Dermis microvascular lymphatic vessel endothelial cell (primary cell): ENCODE measurements at places on chromosomes 6 and 20.

DNA sequence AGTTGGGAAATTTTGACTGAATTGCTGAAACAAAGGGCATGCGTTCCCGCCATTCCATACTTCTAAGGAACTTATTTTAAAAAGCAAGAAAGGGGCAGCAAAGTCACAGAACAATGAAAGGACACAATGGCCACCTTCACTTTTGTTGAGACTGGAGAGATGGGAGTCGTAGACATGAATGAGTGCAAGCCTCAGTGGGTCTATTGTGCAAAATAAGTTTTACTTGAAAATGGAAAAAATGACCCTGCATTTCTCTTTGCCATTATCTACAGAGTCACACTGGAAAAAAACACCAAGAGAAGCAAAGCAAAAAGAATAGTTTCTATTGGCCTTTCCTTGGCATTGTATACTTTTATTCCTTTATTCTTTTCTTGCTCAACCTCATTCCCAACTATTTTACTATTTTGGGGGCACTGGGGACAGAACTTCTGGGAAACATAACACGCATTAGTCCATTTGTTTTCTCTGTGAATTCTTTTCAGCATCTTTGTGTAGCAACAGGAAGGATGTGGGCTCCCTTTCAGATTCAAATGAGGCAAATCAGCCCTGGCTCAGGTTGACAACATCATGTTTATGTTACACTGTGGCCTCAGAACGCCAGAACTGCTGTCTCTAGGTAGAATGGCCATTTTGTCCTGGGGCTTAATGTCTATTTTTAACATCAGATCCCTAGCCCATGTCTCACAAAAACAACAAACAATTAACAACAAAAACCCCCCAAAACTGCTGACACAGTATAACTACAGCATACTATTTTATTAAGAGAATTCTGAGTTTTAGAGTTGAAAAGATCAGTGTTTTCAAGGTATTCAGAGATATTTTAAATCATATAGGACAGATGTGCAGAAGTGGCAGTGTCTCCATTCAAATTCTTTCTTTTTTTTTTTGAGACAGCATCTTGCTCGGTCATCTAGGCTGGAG lies 122.2 kb downstream of the FYN start:
- peak; percentile 79 for DNase-seq

- DNase-seq = no peak
Observed at GRCh38 chr6:134345789-134346188, 27.9 kb upstream of the SGK1 start.

GRCh38 chr20:23540624-23541023 lies 27.7 kb downstream of the CST9L start:
- no peak for DNase-seq

DNA sequence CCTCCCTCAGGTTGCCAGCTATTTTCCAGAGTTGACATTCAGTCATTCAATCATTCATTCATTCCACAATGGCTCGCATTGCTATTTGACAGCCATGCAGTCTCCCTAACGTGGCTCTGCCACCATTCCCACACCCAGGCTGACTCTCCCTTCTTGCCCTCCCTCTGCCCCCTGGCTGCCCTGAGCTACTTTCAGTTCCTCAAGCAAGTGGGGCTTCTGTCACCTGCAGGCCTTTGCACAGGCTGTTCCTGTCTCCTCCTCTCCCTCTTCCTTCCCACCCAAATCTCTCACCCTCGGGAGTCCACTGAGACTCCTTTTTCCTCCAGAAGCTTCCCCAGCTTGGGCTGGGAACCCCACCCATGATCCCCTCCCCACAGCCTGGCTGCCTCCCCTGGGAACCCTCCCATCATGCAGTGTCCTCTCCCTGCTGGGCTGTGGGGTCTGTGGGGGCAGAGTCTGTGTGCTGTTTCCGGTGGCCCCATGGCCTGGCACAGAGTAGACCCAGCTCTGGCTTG lies 2.6 kb downstream of the PACSIN1 start:
- no peak for DNase-seq

- DNase-seq = no peak
Observed at GRCh38 chr20:35059612-35060011, 33.0 kb downstream of the TRPC4AP start.

- peak; percentile 41 for DNase-seq
Observed at GRCh38 chr6:36129941-36130666, at the start of gene MAPK13. Gene MAPK13, plus strand, starts transcription at chr6:36130513. Its CDS starts 70 bp downstream, at chr6:36130583.

- peak; percentile 89 for DNase-seq
Observed at GRCh38 chr6:148441454-148441911, 98.8 kb downstream of the SASH1 start.

DNA sequence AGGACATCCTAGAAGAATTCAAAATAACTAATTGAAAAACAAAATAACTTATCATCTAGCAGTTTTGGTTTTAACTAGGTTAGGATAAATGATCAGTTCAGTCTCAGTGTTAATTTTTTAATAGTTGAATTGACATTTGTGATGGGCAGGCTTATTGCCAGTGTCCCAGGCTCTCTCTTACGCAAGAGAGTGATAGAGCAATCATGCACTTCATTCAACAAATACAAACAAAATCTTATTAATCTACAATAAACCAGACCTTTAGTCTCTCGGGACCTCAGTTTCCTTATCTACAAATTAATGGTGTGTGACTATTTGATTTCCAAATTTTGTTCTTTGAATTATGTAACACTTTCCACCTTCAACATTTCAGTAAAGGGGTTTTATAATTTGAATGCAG lies 385.9 kb upstream of the JAG1 start:
- no peak for DNase-seq

GRCh38 chr20:59895908-59896307 lies 37.5 kb downstream of the SYCP2 start:
- DNase-seq = no peak

GRCh38 chr6:137681445-137682009 lies 185.5 kb upstream of the TNFAIP3 start:
- no peak for DNase-seq

- no peak for DNase-seq
Observed at GRCh38 chr6:35068206-35068605, 72.9 kb downstream of the TCP11 start.

GRCh38 chr6:109296971-109297372 lies 85.3 kb downstream of the CD164 start:
- no peak for DNase-seq

DNA sequence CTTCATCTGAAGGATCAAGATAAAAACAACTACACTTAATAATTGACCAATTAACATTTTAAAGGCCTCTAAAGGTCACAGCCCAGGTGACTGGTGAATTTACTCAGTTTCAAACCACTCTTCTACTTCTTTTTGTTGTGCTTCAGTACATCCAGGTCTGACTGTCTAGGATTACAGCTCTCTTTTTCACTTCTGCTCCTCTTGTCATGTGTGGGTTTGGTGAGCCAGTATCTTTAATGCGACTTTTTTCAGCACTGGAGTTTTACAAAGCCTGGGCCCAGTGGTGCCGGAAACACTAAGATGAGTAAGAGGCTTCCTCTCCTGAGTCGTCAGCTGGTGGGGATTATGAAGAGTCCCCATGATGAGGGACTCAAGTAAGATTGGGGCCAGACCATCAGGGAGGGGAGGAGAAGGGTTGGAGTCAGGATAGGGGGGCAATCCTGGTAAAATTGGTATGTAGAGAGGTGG lies 27.0 kb downstream of the HECA start:
- peak; percentile 58 for DNase-seq

DNA sequence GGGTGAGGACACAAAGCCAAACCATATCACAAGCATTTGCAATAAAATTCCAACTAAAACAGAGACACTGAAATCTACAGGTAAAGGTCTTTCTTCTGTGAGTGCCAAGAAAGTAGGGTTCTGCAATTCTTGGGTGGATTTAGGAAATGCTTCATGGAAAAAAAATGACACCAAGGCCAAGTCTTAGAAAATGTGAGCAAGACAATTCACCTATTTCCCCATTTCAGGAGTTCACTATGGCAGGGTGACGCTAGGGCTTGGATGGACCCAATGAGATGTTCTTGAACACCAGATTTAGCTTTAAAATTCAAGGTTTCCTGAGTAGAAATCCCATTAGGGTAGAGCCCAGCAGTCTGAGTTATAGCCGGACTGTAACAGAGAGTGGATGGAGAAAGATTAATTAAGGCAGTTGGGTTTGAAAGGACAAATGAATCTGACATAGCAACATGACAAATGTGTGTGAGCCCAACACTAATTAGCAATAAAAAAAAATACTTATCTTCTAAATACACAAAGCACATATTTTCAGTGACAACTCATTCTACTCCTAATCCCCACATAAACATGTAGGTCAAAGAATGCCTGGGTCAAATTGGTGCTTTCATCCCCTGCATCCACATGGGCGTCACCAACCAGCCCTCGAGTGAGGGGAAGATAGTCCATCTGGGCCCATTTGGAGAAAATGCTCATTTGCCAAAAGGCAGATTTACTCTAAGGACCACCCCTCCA lies 180.4 kb upstream of the JARID2 start:
- DNase-seq = no peak
